ENCODE measurements at places on chromosomes 1 and 21. TPM values are rescaled to one million over a fixed set of nuclear protein-coding genes. Genes with fewer than 3 reads are reported as not detected.

Gene TNNI3K
- not detected for total RNA-seq

Gene HHAT
- 1.7 TPM for total RNA-seq

Gene AMY1A
- not detected for total RNA-seq

Gene DCST2
- 0.17 TPM for total RNA-seq

Gene CAPZB
- 247 TPM for total RNA-seq

Gene CSMD2
- not detected for total RNA-seq

Gene LBR
- 42.2 TPM for total RNA-seq

Gene PGLYRP4
- total RNA-seq: not detected

Gene SPRR2F
- not detected for total RNA-seq

Gene RPL5
- total RNA-seq: 1,261 TPM
